ENCODE measurements at places on chromosomes 6 and 20.
A peak's percentile ranks its signal among the peaks of the same experiment; 100 is the strongest.

DNA sequence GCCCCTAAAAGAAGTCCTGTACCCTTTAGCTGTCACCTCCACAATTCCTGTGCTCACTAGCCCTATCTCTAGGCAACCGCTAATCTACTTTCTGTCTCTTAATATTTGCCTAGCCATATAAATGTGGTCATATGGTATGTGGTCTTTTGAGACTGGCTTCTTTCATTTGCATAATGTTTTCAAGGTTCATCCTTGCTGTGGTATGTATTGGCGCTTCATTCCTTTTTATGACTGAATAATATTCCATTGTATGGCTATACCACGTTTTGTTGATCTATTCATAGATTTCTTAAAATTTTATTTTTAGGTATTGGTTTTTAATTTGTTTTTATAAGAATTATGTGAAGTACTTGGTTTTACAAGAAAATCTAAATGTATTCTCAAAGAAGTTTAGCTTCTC, 70.0 kb downstream of the MAP3K4 start:
- H3K36me3 ChIP-seq, result peaks cover 21% of the 10 kb centered on the region
- no peaks in the 10 kb centered on the region for H3K27me3 ChIP-seq
- DNase-seq, result no peak
- no peak overlapping the region for H3K4me3 ChIP-seq

- no peaks in the 10 kb centered on the region for H3K27me3 ChIP-seq
- no peak for DNase-seq
- H3K4me3 ChIP-seq, result no peak overlapping the region
These were observed 113.2 kb upstream of the TENT5A start for GRCh38 chr6:81865712-81866111.

GRCh38 chr6:20455251-20455940, 53.7 kb downstream of the E2F3 start:
- no peaks in the 10 kb centered on the region for H3K27me3 ChIP-seq
- no peak for DNase-seq
- H3K27ac ChIP-seq, result no peak overlapping the region
- peaks cover 19% of the 10 kb centered on the region for H3K36me3 ChIP-seq

- H3K4me3 ChIP-seq, result no peak overlapping the region
- peak overlapping the region; percentile 57 for H3K27ac ChIP-seq
- peaks cover 10% of the 10 kb centered on the region for H3K4me1 ChIP-seq
- no peaks in the 10 kb centered on the region for H3K27me3 ChIP-seq
- DNase-seq, result no peak
These were observed 129.4 kb downstream of the BCAS1 start for GRCh38 chr20:53940907-53941545.

- no peak overlapping the region for H3K4me3 ChIP-seq
- no peaks in the 10 kb centered on the region for H3K27me3 ChIP-seq
- H3K36me3 ChIP-seq, result peaks cover 35% of the 10 kb centered on the region
- H3K4me1 ChIP-seq, result peaks cover 60% of the 10 kb centered on the region
These were observed 390.2 kb downstream of the UTRN start for GRCh38 chr6:144675231-144675861.

GRCh38 chr6:140403020-140403419, 1028.6 kb upstream of the CITED2 start:
- H3K4me1 ChIP-seq, result no peaks in the 10 kb centered on the region
- H3K36me3 ChIP-seq, result no peaks in the 10 kb centered on the region
- no peak overlapping the region for H3K4me3 ChIP-seq
- no peaks in the 10 kb centered on the region for H3K27me3 ChIP-seq

DNA sequence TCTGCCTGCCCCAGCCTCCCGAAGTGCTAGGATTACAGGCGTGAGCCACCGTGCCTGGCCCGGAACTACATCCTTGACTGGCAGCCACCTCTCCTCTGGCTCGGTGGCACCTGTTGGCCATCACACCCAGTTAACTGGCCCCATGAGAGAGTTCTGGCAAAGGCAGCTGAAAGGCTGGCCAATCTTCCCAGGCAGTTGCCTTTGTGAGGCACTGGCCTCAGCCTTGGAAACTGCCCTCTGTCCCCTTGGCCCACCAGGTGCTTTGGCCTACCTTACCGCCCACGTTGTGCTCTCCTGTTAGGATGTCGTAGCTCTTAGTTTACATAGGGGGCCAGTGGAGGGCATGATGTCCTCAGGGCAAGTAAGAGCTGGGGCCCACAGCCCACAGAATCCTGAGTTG, 9.6 kb upstream of the MANBAL start:
- no peaks in the 10 kb centered on the region for H3K36me3 ChIP-seq
- H3K27me3 ChIP-seq, result peaks cover 1% of the 10 kb centered on the region
- H3K4me3 ChIP-seq, result no peak overlapping the region

DNA sequence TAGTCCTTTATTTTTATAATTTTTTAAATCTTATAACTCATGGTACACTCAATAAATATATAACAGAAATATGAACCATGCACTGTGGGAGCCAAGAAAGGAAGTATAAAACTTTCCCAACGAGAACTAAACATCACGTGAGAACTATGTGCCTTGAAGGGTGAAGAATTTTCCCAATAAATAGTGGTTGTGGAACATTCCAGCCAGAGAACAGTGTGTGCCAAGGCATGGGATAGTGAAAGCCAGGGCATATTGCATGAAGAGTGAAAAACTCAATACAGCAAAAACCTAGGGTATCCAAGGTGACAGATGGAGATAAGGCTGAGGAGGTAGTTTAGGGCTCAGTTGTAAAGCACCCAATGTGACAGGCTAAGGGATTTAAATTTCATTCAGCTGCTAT, 86.1 kb downstream of the SIM1 start:
- no peak for DNase-seq
- H3K4me3 ChIP-seq, result no peak overlapping the region
- H3K4me1 ChIP-seq, result no peaks in the 10 kb centered on the region
- H3K36me3 ChIP-seq, result no peaks in the 10 kb centered on the region
- no peaks in the 10 kb centered on the region for H3K27me3 ChIP-seq

DNA sequence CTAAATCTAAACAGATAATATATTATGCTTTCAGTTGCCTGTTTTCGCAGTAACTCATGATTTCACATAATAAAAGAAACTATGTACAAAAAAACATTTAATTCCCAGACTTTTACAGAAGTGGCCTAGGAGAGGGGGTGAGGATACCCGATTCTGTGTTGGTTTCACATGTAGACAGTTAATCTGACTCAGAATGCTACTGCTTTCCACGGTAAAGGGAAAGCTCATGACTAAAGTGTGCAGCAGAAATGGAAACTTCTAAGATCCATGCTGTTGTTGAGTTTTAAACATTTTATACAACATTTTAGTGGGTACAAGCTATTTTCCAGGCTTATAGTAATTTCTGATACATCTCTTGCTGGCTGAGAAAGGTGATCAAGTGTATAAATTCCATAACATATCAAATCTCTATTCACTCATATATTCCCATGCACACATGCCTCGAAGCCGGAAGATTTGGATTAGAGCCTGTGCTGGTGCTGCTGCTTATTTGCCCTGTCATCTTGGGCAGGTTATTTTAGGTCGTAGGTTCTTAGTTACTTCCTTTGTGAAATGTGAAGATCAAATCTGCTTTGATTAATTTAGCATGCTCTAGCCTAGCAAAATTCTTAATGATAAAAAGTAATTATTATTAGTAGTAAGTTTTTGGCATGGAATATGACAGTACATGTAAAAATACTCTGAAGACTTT, 896.7 kb upstream of the MAP3K7 start:
- H3K27me3 ChIP-seq, result no peaks in the 10 kb centered on the region
- H3K27ac ChIP-seq, result no peak overlapping the region
- H3K4me3 ChIP-seq, result no peak overlapping the region
- no peaks in the 10 kb centered on the region for H3K4me1 ChIP-seq
- DNase-seq, result no peak

- no peaks in the 10 kb centered on the region for H3K27me3 ChIP-seq
- no peak overlapping the region for H3K4me3 ChIP-seq
- no peaks in the 10 kb centered on the region for H3K4me1 ChIP-seq
These were observed 378.0 kb downstream of the CD109 start for GRCh38 chr6:74073999-74074398.

DNA sequence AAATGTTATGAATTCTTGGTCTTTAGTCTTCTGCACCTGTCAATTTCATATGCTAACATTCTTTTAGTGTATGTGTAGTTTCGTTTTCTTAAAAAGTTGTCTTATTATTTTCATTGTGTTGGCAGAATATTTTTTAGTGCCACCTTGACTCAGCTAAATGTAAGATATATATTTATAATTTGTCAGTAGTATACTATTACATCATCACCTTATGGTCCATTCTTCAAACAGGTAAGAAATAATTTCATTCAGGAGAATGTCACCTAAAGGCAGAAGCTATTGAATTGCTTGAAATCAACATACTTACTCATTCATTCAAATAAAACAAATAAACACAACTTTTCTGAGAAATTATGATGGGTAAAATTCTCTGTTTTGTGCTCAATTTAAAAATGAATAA, 3.5 kb upstream of the STXBP5 start:
- H3K36me3 ChIP-seq, result no peaks in the 10 kb centered on the region
- peaks cover 23% of the 10 kb centered on the region for H3K4me1 ChIP-seq
- no peaks in the 10 kb centered on the region for H3K27me3 ChIP-seq
- no peak for DNase-seq
- H3K27ac ChIP-seq, result no peak overlapping the region

DNA sequence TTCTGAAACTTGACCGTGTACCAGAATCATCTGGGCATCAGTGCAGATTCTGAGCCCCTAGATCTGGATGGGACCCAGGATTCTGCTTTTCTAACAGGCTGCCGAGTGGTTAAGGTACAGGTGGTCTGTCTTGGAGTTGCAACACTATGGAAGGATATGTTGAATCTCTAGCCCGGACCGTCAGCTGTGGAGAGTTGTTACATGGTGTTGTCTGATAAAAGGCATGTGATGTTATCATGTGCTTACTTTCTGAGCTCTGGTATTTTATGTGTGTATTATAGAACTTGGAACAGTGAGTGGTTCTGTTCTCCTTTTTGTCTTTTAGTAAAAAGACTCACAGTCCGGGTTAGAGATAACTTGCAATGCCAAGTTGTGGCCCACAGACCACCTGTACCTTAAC, 123.0 kb downstream of the JARID2 start:
- no peak overlapping the region for H3K27ac ChIP-seq
- peaks cover 56% of the 10 kb centered on the region for H3K4me1 ChIP-seq
- H3K36me3 ChIP-seq, result no peaks in the 10 kb centered on the region
- no peak overlapping the region for H3K4me3 ChIP-seq

GRCh38 chr6:35219683-35220326, 6.0 kb downstream of the SCUBE3 start:
- H3K27me3 ChIP-seq, result peaks cover 31% of the 10 kb centered on the region
- no peak for DNase-seq
- H3K27ac ChIP-seq, result no peak overlapping the region
- H3K4me3 ChIP-seq, result no peak overlapping the region
- H3K4me1 ChIP-seq, result no peaks in the 10 kb centered on the region

- DNase-seq, result no peak
- H3K27me3 ChIP-seq, result no peaks in the 10 kb centered on the region
- no peaks in the 10 kb centered on the region for H3K4me1 ChIP-seq
- peaks cover 16% of the 10 kb centered on the region for H3K36me3 ChIP-seq
- no peak overlapping the region for H3K4me3 ChIP-seq
These were observed 62.0 kb downstream of the EFCAB8 start for GRCh38 chr20:32920530-32921298.

- no peaks in the 10 kb centered on the region for H3K36me3 ChIP-seq
- no peak overlapping the region for H3K4me3 ChIP-seq
- no peaks in the 10 kb centered on the region for H3K4me1 ChIP-seq
- H3K27me3 ChIP-seq, result no peaks in the 10 kb centered on the region
These were observed 1.8 kb downstream of the PKIG start for GRCh38 chr20:44584162-44584561.

DNA sequence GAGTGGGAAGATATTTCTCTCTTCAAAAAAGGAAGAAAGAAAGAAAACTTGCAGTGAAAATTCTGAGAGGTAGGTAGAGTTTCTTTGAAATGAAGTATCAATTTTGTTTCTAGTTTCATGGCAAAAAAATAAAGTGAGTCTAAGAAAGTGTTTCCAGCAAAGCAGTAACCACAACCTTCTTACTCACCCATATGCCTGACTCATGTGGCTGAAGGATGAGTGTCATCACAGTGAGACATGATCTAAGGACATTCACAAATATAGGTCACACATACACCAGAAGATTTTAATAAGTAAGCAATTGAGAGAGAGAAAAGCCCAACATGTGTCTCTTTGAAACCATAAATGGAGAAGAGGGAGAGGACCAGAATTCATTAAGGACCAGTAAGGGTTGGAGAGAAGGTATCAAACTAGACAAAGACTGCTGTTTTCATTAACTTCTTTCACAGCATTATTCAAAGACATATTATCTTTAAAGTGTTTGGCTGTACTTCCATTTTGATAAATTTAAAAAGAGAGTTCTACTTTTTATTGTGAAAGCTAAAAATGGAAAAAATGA, 169.5 kb downstream of the FRK start:
- no peaks in the 10 kb centered on the region for H3K36me3 ChIP-seq
- no peak overlapping the region for H3K27ac ChIP-seq
- DNase-seq, result no peak
- no peaks in the 10 kb centered on the region for H3K4me1 ChIP-seq

DNA sequence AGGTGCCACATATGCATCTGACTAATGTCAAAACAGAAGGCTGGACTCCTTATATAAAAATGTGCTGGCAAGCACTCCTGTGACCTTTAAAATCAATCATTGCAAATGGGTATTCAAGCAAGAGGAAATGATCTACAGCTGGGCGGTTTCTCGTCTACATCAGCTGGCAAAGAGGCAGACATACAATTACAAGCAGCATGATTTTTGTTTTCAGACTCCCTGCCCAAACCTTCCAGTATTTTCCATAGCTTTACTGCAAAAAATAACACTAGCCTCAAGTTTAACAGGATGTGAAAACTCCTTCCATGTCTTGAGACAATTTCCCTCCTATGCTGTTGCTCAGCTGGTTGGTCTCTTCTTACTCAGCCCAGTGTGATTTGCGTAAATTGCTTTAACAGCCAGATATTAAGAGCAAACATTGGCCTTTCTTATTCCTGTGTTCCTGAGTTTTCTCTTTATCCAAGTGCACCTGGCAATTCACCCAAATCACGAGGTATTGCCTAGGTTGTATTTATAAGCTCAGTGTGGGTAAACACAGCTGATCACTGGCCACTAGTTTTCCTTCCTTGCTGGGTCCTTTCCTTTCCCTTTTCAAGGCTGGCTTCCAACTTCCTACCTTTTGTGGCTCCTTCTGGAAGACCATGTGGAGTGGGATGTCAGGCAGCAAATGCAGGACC, 130.4 kb downstream of the MOXD1 start:
- DNase-seq, result no peak
- H3K36me3 ChIP-seq, result no peaks in the 10 kb centered on the region
- H3K27me3 ChIP-seq, result peaks cover 14% of the 10 kb centered on the region
- H3K4me1 ChIP-seq, result no peaks in the 10 kb centered on the region
- no peak overlapping the region for H3K27ac ChIP-seq

Data from naive thymus-derived CD8-positive, alpha-beta T cell (primary cell).